NCI-H1105 (cell line): ENCODE measurements at places on chromosomes 2 and 18.
A peak's percentile ranks its signal among the peaks of the same experiment; 100 is the strongest.

DNA sequence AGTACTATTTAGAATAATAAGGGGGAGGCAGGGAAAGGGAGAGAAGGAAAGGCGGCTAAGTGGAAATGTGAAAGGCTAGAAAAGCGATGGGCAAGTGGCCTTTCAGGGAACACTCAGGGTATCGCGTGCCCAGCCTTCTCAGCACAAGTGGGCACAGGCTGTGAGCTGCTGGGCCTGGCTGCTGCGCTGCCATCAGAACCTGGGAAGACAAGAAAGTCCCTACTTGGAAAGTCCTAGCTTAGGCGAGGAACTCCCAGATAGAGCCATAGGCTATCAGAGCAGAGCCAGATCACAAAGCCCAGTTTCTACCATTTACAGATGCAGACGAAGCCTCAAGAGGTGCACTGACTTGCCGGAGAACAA is 9.8 kb upstream of the FZD7 start:
- no peak for DNase-seq

DNA sequence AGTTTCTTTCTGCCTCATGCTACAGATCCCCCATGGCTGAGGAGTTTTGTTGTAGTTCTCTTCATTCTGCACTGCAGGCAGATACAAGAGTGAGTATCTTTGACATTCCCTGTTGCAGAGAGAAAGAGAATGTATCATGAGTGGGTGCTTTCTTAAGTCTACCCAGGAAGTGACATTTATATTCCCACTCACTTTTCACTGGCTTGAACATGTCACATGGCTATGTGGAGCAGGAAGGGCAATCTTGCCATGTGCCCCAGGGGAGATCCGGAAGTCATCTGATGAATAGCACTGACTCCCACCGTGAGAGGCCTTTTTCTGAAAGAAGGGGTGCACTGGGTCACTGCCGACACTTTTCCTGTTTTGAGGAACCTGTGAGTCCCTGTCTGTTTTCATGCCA is 66.4 kb upstream of the BOD1L2 start:
- no peak for DNase-seq

DNA sequence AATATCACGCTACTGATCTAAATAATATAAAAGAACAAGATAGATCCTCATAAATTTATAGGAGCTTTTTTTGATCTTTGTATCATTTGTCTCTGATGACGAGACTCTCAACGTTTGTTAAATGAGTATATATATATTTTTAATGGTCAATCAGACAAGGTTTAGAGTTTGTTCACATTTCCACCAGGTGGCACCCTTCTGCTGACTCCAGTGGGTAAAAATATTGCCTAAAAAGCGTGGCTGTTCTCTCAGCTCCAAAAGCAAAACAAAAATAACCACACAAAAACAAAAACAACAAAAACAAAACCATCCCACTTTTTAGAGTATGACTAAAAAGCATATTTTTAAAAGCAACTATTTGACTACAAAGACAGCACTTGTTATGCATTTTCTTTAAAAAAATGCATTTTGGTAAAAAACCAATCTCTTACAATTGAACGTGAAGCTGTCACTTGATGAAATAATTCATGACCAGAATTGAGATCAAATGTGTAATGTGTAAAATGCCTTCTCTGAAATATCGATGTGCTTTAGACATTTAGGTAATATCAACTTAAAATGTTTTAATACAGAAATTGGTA is 723.2 kb downstream of the DPP10 start:
- DNase-seq, result peak; percentile 22

DNA sequence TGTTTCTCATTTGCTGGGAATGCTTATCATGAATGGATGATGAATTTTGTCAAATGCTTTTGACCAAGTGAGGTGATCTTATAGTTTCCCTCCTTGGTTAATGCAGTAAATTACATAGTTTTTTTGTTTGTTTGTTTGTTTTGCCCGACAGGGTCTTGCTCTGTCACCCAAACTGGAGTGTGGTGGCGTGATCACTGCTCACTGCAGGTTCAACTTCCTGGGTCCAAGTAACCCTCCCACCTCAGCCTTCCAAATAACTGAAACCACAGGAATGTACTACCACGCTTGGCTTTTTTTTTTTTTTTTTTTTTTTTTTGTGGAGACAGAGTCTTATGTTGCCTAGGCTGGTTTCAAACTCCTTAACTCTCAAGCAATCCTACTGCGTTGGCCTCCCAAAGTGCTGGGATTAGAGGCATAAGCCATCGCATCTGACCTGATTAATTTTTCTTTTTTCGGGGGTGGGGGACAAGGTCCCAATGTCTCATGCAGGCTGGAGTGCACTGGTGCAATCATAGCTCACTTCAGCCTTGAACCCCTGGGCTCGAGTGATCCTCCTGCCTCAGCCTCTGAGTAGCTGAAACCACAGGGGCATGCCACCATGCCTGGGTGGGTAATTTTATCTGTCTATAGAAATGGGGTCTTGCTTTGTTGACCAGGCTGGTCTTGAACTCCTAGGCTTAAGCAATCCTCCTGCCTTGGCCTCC is 48.6 kb downstream of the SMAD2 start:
- DNase-seq, result no peak

- DNase-seq, result no peak
Observed at GRCh38 chr18:59616501-59616900, 80.7 kb downstream of the CCBE1 start.

- peak; percentile 17 for DNase-seq
Observed at GRCh38 chr2:36459725-36460137, 104.2 kb downstream of the CRIM1 start.

DNA sequence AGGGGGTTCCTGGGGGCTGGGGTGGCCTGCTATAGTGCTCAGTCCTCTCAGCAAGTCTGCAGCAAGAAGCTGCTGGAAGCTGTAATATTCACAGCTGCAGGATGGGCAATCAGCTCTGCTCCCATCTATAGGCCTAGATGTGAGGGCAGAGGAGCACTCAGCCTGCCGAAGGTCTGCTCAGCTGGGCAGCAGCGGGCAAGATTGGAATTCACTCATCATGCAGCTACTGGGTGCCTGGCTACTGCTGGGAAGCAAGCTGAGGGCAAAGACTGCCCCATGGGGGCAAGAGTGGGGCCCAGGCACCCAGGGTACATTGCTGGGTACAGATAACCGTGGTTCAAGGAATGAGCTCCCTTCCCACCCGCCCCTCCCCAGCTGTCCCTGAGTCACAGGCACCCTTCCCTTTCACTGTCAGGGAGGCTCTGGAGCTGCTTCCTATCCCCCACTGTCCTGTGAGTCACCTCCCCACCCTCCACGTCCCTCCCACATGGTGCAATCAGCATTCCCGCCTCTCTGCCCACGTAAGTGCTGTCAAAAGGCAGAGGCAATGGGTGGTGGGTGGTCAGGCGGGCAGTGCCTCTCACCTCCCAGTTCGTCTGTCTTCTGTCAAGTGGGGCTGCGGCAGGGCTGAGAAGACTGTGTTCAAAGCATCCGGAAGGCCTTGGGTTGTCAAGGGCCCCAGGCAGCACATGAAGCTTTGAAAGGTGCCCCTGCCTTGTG is 169.2 kb downstream of the TRIM43 start:
- no peak for DNase-seq

- no peak for DNase-seq
Observed at GRCh38 chr2:29025711-29026110, 44.6 kb downstream of the TOGARAM2 start.

- no peak for DNase-seq
Observed at GRCh38 chr2:33013684-33014110, 66.9 kb downstream of the LTBP1 start.

DNA sequence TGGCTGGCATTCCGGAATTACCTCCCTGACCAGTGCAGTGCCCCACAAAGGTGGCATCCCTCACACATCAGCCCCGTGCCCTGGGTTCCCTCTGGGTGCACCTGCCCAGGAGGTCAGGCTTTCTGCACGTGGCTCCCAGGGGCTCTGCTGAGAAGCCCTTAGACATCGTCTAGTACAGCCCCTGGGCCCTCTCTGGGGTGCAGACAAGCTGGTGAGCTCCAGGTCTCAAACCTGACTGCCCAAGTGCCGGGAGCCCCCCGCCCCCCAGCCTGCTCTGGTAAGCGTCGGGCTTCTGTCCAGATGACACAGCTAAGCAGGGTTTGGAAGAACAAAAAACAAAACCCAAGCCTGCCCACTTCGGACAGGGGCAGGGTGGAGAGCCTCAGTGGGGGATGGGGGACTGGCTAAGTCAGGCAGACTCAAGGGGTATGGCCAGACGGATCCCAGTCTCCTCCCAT is 20.2 kb downstream of the TWIST2 start:
- no peak for DNase-seq

DNA sequence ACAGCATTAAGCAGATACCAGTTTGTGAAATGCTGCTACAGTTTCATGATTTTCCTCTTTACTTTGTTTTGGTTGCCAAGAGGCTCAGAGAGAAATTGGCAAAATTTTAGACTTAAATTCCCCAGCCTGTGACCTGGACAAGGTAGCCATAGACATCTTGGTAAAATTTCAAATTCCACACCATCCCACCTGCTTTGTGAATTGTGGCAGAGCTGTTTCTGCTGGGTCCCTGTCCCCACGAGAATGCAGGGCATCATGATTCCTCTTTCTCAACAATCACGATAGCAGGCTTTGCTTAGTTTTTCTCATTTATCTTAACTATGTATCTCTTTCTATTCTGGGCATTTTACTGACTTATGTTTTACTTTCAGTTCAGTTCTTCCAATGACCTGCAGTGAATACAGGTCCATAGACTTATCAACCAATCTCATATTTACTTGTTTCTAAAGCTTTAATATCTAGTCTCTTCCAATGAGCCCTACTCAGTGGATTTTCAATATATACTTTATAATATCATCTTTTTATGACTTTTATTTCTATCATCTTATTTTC is 351.6 kb downstream of the SOCS6 start:
- DNase-seq, result no peak

GRCh38 chr18:3177902-3178687 is 41.7 kb downstream of the MYOM1 start:
- DNase-seq, result no peak

DNA sequence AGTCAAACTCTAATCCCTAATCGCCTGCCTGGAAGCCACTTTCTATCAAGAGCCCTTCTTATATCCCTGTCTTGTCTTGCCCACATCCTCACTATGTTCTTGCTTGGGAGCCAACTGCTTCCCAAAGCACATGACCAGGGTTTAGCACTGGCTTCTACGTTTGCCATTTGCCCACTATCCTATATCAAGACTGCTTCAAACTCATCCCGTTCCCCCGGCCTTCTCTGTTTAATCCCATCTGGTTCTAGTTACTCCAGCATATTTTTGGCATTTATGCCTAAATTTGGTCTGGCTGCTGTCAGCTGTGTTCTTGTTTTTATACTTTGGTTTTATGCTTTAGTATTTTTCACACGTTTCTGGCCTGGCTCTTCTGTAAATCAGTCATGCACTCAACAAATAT is 40.2 kb downstream of the POLR1A start:
- DNase-seq, result no peak

- no peak for DNase-seq
Observed at GRCh38 chr2:183193904-183194303, 69.7 kb downstream of the NUP35 start.

- no peak for DNase-seq
Observed at GRCh38 chr2:48626047-48626446, 8.4 kb downstream of the GTF2A1L start.

DNA sequence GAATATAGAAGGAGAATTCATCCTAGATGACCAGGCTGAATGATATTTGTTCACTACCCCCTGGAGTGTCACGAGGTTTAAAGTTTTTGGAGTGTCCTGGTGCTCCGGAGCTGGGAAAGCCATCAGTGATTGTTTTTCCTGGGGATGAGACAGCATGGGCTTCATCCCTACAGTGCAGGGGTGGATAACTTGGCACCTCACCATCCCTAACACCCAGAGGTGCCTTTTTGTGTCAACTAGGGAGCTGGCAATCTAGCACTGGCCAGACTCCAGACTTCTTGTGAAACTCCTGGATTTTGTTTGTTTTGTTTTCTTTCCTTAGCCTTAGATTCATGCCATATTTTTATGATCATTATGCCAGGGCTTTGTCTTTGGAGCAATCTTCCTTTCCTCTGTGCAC is 164.8 kb downstream of the PRKCE start:
- no peak for DNase-seq

GRCh38 chr18:23437357-23438045 is 15.6 kb upstream of the RIOK3 start:
- DNase-seq, result peak; percentile 70

DNA sequence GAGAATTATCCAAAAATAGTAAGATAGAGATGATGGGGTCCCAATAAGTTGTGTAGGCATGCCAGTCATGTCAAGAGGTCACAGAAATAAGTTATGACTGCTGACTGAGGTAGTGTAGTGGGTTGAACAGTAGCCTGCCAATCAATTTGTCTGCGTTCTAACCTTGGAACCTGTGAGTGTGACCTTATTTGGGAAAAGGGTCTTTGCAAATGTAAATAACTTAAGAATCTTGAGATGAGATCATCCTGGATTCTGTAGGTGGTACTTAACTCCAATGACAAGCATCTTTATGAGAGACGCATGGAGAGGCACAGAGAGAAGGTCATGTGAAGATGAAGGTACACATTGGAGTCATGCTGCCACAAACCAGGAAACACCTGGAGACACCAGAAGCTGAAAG is 31.0 kb downstream of the ACVR1 start:
- DNase-seq, result no peak

DNA sequence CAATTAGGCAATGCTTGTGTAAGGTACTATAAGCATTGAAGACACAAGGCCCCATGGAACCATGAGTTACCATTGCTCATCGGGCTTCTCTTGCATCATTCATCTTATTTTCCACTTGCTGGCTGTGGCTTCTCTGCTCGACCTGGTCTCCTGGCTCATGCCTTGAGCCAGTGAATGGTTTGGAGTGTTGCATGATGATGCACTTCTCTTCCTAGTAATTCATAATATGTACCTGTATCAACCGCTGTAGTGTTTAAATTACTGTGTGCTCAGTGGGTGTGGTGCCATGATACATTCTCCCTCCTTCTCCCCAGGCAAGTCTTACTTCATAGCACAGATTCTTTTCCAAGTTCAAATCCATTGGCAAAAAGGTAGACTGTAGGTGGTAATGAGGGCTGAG is 66.8 kb downstream of the ABCA12 start:
- no peak for DNase-seq

DNA sequence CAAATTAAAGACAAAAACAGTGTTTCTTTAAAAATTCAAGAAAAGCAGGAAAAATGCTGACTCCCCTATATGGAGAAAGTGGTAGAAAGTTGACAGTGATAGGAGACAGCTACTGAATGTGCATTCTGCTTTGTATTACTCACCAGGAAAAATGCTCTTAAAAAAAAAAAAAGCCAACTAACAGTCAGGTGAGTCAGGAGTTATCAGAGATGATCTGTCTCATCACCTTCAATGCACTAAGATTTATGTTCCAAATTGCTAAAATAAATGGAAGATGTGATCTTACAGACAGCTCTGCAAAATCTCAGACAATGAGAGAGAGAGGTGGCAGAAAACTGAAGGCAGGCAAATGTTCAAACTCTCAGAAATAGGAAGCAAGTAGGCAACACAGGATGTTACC is 47.6 kb upstream of the ZNF521 start:
- no peak for DNase-seq
